ENCODE measurements at places on chromosomes 5 and 9.

- no peak for DNase-seq
Measured at GRCh38 chr9:23587433-23587832, 238.6 kb downstream of the ELAVL2 start.

- no peak for DNase-seq
Measured at GRCh38 chr9:96020300-96020791, 144.9 kb downstream of the ERCC6L2 start.

- DNase-seq: no peak
Measured at GRCh38 chr9:108001237-108001636, 511.7 kb upstream of the KLF4 start.

DNA sequence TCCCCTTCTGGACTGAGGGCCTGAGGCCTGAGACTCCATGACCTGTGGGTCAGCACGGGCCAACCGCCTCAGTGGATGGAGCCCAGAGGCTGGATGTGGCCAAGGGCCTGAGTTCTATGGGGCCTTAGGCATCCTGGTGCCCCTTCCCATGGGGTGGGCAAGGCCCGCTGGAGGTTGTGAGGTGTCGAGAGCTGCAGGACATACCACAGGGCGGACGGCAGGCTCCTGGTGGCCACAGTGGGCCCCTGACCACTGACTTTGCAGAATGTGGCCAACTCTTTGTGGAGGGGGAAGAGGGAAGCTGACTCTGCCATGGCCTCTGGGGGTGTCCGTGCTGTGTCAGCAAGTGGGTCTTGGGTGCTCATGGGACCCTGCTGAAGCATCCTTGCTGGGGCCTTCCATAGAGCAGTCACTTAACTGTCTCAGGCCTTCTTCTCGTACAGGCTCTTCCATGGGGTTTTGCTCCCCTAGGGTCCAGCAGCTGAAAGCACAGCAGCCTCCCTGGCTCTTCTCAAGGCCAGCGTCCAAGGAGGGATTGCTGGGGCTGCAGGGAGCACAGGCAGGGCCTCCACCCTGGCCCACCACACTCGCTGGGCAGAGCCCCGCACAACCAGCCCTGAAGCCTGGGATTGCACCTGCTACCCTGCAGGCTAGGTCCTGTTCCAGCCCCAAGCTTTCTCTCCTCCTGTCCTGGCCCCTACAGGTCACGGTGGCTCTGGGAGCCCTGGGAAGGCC, 21.6 kb upstream of the SLC9A3 start:
- DNase-seq: no peak

DNA sequence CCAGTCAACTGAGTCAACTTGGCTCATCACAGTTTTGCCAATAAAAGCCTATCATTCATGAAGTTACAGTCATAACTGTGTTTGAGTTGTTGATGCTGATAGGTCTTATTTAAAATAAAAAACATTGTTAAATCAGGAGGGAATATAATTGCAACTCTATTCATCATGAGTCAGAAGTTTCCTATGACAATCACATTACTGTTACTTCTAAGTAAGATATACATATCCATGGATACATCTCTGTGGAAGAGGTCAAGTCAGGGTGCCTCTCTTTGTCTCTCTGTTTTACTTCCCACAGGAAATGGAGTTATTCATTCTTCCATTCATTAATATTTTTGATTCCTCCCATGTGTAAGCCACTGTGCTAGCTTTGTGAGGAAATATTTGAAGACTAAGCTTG, 2015.4 kb upstream of the WWC1 start:
- no peak for DNase-seq

GRCh38 chr9:136584934-136585333, 39.1 kb upstream of the NOTCH1 start:
- no peak for DNase-seq

DNA sequence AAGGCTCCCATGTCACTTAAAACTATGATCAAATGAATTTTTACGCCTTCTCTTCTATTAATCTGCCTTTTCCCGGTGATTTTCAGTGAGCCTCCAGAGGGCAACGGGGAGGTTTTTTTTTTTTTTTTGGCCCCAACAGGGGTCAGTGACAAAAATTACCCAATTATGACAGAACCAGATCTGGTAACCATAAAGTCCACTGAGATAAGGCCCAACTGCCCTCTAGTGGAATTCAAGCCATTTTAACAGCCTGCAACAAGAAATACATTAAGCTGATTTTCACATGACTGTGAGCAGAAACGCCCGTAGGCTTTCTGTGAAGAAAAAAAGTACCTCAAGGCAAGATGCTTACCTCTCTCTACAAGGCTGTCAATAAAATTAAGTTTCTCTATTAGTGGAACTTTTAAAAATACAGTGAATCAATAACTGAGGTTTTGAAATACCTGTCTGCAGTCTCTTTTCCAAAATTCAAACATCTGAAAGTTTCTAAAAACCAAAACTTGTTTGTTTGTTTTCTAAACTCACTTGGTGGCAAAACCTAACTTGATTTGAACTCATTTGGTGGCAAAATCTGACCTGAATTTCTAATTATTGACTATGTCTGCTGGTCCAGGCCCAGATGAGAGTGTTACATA, 49.7 kb upstream of the FST start:
- DNase-seq: no peak

DNA sequence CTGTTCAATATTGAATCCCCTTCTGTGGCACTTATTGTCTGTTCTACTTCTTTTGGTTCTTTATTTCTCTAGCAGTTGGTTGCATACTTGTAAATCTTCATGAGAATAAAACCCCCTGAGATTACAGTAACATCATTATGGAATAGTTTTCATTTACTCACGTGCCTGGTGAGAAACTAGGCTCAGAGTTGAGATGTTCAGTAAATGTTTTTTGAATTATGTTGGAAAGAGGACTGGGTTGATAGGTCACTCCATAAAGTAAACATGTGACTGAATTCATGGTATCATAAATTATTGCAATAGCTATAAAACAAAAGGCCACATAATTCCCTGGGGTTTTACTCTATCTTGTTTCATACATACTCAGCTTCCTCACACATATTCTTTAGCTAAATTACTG, 174.2 kb upstream of the C9orf72 start:
- no peak for DNase-seq

DNA sequence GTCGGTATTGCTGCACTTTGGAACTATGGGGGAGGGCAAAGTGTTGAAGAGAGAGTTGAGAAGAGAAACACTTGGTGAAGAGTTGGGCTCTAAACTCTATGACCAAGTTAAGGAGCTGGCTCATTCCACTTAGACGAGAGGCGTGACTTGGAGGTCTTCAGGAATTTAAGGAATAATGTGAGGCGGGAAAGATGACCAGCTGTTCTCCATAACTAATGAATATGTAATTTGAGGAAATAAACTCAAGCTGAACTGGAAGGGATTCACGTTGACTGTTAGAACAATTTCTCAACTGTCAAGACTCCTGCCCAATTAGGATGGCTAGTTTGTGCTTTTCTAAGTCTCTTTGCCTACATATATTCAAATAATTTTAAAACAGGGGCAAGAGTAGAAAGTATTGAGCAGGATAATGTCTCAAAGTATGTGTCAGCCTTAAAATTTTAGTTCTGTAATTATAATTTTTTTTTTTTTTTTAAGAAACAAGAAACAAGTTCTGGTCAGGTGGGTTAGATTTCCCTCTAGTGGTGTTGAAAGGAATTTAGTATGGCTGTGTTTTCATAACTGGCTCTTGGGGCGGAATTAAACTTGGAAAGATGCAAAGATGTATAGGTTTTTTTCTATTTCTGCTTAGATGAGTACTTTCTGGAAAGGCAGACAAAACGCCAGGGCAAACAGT, 33.4 kb downstream of the TMEM252 start:
- no peak for DNase-seq

DNA sequence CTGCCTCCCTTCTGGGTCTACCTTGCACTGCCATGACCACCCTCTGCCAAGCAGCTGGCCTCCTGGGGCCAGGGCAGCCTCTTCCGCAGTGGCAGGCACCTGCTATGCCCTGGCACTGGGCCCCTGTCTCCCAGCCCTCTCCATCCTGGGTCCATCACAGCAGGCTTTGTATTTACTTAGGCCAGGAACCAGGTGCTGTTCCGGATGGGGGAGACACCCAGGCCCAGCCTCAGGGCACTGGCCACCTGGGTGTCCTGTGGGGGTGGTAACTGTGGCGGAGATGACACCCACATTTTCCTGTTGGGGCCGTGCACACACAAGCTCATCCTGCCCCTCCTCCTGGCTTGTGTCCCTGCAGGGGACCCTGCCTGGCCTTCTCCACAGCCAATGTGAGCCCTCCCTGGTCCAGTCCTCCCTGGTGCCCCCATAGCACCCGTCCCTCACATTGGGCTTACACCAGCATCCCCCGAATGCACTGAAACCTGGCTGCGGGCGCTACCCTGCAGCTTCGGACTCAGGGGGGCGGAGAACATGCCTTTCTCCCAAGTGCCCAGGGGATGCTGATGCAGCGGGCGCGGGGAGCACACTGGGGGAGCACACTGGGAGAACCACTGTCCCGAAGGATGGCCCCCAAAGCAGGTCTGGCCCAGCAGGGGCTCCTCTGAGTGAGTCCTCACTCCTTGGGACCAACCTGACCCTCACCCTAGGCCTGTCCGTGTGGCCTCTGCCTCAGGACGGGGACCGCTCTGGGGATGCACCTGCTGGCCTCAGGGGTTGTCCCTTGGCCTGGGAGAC, 17.9 kb downstream of the FAM163B start:
- no peak for DNase-seq

GRCh38 chr5:176134529-176135223, 103.5 kb upstream of the SIMC1 start:
- no peak for DNase-seq

GRCh38 chr5:43551731-43552130, 5.1 kb downstream of the PAIP1 start:
- no peak for DNase-seq

DNA sequence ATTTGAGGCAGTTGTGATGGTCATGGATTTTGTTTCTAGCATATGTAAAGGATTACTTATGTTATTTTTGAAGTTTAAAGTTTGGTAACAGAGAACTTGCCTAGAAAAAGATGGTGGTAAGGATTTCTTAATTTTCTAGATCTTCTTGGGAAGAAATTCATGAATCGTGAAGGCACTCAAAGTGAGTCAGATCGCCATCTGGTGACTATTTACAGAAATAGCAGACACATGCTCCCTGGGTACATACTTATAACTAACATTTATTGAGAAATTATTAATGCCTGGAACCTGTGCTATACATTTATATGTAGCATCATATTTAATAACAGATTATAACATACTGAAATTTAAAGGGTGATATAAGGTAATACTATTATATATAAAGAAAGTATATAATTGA, 299.7 kb downstream of the IZUMO3 start:
- DNase-seq: no peak

DNA sequence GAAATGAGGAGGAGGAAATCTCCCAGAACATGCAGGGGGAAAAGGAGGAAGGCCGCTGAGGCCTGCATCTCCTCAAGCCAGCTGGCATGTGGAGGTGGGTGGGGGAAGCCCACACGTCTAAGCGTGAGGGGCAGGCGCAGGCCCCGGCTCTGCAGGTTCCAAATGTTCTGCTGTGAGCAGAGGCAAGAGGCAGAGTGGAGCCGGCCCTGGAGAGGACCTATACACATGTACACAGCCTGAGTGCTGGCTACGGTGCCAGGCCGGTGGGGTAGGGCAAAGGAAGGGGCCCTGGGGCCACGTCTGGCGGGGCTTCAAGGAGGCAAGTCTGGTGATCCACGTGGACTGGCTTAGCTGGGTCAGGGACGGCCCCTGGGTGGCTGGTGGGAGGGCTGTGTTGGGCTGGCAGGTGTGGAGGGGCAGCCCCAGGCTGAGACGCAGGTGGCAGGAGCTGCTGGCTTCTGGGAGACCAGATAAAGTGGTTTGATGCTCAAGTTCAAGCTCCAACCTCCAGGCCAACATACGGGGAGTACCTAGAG, 26.4 kb downstream of the LPCAT1 start:
- DNase-seq: peak; percentile 17

DNA sequence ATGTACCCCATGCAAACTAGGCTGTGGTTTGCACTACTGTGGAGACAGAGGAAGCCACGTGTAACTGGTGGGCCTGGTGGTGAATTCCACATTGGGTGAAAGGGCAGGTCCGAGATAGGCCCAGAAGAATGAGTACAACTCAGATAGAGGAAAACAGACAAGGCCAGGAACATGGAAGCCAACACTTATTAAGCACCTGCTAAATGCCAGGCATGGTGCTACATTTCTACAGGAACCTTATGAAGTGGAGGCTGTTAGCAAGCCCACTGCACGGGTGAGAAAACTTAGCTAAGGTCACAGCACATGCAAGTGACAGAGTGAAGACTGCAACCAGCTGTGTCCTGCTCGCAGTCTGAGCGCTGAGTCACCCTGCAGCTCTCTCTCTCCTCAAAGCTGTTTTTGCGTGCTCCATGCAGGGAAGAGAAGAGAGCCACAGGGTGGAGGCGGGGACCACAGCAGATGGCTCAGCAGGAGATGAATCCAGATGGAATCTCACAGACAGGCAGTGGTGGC, 65.5 kb upstream of the SPTLC1 start:
- DNase-seq: no peak

- DNase-seq: no peak
Measured at GRCh38 chr5:169417676-169418075, 116.7 kb upstream of the SLIT3 start.

DNA sequence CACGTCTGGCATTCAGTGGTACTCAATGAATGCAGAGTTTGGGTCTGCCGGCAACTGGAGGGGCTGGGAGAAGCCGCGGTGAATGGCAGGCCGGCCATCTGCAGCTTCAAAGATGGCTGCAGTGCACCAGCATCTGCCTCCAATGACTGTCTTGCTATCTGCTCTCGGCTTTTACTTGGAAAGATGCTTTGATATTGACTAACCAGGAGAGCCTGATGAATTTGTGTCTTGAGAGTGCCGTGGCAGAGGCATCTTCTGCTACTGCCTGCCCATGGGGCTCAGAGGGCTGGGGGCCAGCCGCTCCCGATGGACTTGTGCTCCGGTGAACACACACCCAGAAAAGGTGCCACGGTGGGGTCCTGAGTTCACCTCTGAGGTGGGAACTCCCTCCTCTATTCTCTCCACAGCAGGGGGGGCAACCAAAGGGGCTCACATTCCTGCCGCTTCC, 164.5 kb downstream of the COL23A1 start:
- no peak for DNase-seq

DNA sequence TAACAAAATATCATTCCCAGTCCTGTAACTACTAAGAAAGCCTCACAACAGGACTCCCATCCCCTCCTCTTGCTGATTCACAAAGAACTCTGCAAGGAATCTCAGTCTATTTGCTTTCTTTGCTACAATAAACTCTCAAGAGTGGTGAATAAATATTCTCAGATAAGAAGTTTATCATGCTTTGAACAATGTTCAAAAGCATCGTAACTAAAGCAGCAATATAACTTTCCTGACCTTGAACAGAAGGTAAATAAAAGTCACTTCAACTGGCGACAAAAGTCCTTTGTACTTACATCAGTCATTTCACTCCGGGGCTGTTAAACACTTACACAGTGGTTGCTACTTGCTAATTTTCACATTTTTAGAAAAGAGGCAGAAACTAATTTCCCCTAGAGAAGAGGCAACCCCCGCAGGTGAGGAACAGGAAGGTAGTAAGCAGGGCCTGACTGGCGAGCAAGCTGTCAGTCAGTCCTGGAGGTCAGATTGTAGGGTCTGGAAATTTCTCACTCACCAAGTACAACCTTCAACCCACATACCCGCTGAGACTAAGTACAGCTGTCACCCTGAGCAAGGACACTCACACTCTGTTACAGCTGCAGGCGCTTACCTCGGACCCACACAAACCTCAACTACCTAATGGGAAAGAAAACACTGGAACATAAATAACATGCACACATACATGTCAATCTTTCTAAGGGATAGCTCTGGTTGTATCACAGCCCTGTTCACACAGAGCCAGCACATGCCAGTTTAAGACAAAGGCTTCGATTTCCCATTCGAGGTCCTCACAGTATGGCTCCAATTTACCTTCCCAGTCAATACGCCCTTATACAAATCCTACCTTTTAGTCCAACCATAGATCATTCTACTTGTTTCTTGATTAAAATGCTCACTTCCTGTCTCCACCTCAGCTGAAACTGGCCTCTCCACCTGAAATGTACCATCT, 104.6 kb upstream of the RETREG1 start:
- no peak for DNase-seq

Data from activated gamma-delta T cell (primary cell).